EL (cell line): ENCODE measurements at places on chromosomes 4 and X.
A peak's percentile ranks its signal among the peaks of the same experiment; 100 is the strongest.

DNA sequence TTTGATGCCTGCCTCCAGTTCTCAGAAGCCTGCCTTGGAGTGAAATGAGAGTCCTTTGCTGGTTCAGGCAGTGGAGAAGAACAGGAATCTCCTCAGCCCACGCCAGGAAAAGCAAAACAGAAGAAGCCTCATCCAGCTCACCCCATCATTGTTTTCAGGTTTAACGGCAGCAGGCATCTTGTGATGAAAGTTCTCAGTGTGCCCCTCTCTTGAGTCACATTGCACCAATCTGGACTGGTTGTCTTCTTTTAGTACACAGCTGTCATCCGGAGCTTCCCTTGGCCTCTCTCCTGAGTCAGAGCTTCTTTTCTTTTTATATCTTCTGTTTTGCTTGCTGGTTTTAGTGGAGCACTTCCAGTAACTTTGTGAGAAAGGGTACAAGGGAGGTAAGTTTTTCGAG, 50.9 kb downstream of the TSPAN7 start:
- no peak for DNase-seq

- no peak for DNase-seq
Measured at GRCh38 chrX:148537556-148538182, 37.3 kb downstream of the AFF2 start.

- DNase-seq, result no peak
Measured at GRCh38 chr4:115883231-115883630, 769.8 kb upstream of the NDST4 start.

DNA sequence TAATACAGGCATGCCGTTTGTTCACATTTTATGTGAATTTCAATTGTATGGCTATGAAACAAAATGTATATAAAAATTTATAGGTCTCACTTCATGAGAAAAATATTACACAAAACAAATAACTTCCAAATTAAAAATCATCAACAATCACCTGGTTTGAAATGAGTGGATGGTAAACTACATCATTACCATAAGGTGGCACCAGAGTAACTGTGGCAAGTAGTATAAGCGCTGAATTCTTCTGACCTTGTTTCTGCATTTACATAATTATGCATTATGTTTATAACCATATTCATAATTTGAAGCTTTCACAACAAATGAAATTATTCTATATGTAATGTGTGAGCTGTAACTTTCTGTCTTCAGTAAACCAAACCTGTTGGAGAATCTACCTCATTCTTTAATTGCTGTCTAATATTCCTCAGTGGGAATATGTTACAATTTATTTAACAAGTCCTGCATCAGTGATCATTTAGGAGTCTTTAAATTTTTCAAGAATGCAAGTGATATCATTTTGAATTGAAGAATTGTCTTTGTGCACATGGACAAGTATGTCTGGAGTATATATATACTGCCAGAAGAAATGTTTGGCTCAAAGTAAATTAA, 55.2 kb downstream of the MMRN1 start:
- no peak for DNase-seq

DNA sequence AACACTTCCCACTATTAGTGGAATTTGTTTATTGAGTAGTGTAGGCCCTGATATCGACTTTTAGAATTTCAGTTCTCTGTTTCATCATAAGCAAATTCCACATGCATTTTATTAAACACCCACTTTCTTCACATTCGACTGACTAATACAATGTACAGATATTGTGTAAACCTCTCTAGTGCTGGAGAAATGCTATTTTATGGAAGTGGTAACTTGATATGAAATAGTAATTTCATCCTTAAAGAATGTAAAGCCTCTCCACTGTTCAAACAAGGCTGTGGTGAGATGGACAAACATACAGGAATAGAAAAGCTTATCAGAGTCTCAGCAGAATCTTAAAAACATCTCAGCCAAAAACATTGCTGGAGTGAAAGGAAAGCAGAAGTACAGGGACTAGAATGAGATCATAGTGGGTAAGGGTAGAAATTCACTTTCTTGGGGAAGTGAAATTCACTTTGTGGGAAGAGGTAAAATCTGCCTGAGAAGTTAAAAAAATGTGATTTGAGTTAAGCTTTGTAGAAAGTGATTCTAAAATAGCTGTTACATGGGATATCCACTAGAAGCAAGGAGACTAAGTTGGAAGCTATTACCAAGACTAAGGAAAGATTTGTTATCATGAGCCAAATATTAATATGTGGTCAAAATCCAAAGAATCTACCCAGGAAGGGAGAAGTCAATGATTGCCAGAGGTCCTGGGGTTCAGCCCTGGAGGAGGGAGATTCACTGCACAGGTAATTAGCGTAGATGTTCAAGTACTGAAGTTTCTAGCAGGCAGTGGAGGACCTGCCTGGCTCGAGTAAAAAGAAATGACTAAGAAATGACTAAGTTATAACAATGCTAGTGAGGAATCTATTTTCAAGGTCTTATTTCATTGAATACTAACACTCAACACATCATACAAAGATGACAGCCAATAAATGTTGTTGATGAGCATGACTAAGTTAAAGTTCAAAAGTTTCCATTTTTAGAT, 398.3 kb upstream of the FAM47C start:
- no peak for DNase-seq

DNA sequence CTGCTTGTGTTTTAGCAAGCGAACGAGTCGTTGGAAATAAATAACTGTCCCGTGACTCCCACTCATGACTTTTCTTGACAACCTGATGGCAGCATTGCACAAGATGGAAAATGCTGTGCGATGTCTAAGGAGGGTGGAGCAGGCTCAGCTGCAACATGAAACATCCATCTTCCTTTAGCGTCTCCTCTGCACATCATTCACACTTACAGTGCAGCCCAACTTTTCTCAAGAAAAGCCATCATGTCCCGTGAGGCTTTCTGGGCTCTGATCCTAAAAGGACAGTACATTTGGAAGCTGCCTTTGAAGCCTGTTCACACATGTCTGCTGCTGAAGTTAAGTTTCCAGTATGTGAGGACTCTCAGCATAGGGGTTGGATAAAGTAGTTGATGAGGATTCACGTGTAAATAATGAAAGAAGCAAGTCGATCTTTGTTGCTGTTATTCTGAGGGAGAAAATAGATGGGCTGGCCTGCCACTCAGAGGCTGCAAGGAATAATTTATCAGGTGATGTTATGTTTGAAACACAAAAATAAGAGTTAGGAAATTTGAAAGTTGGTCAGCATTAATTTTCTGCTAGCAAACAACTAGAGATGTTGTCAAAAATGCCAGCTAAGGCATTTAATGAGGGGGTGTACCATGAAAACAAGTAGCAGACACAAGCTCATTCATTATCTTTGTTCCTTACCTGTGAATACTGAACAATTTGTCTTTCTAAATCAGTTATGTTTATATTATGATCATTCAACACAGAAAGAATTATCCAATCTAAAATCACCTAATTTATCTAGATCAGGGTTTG, 328.7 kb upstream of the ZFP42 start:
- no peak for DNase-seq

GRCh38 chrX:132015875-132016274, 7.2 kb upstream of the STK26 start:
- DNase-seq, result no peak

- DNase-seq, result peak; percentile 34
Measured at GRCh38 chrX:71181558-71181909, 36.9 kb downstream of the NLGN3 start.

GRCh38 chr4:157291071-157291470, 70.5 kb downstream of the GRIA2 start:
- peak; percentile 23 for DNase-seq

DNA sequence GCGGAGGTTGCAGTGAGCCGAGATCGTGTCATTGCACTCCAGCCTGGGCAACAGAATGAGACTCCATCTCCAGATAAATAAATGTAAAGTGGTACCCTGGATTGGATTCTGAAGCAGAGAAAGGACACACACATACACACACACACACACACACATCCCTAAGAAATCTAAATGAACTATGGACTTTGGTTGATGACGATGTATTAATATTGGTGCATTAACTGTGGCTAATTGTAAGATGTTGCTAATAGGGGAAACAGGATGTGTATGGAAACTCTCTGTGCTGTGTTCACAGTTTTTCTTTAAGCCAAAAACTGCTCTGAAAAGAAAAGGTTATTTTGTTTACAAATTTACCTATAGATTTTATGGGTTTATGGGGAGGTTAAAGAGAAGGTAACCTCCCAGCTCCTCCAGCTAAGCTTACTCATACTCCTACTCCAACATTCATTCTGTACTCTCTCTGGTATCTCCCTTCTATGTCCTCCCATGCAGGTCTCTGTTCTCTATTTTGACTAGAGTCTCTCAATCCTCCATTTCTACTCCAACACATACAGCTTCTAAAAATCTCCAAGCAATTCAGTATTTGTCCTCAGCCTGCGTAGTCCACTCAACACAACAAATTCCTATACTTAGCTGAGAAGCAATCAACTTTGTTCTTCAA, 46.5 kb upstream of the RELL1 start:
- DNase-seq, result no peak

GRCh38 chrX:47133493-47133892, 11.0 kb downstream of the NDUFB11 start:
- DNase-seq, result no peak

- no peak for DNase-seq
Measured at GRCh38 chrX:110421500-110422455, 63.1 kb downstream of the RTL9 start.

DNA sequence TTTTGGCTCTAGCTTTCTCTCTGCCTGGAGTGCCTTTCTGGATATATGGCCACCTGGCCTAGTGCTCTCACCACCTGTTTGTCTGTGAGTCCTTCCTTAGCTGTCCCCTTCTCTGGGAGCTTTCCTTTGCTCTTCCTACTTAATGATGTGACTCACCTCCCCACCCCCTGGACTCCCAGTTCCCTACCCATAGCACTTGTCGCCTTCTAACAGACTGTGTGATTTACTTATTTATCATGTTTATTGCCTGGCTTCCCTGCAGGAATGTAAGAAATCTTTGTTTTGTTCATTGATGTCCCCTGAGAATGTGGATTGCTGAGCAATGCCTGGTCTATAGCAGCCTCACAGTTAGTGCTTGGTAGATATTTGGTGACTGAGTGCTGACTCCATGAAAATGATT, 18.9 kb downstream of the ADD1 start:
- peak; percentile 60 for DNase-seq

GRCh38 chr4:120672558-120673147, 249.9 kb downstream of the PRDM5 start:
- DNase-seq, result peak; percentile 6

DNA sequence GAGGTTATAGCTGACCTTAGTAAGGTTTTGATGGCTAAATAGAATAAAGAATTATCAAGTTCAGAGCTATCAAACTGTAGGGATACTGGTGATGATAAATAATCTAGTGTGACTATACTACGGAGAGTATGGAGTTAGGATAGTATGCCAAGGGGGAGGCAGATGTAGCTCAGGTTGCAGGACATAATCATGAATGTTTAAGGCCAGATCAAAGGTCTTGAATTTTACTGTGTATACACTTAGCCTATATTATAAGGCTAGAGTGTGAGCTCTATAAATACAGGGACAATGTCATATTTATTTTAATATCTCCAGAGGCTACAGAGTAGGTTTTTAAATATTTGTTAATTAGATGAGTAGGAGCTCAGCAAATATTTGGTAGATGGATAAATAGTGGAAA, 131.1 kb upstream of the STIM2 start:
- DNase-seq, result no peak

DNA sequence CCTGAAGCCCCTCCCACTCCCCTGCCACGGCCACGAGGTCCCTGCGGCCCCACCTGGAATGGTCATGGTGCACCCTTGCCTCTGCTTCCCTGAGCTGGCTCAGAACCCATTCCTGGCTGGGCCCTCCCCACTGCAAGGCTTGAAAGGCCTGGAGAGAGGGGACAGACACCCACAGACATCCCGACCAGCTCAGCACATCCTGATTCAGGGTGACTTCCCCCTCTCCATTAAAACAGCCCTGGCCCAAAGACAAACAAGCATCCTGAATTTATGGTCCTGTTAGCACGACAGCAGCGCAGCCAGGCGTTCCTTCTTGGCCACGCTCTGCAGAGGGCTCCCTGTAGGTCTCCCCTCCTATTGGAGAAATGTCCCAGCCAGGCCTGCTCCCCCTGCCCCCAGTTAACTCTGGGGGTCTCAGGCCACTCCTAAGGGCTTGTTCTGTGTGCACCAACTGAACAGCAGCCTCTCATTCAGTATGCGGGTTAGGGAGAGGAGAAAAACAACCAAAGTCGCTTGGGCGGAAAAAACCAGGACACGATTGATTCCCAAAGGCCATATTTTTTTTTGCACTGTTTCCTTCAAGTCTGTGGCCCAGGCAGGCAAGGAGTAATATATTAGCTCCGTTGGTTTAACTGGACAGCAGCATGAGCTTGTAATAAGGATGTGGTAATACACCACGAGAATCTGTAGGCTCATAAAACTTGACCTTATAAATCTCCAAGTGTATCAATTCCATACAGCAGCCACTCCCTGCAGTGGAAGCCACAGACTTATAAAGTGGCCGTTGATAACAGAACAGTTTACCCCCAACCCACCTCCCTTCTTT, 106.7 kb upstream of the MSX1 start:
- peak; percentile 4 for DNase-seq

GRCh38 chr4:56821381-56822243, at the start of gene SPINK2:
SPINK2 (minus strand) TSS chr4:56821701; CDS start chr4:56821662, 39 bp downstream.
- peak; percentile 31 for DNase-seq

DNA sequence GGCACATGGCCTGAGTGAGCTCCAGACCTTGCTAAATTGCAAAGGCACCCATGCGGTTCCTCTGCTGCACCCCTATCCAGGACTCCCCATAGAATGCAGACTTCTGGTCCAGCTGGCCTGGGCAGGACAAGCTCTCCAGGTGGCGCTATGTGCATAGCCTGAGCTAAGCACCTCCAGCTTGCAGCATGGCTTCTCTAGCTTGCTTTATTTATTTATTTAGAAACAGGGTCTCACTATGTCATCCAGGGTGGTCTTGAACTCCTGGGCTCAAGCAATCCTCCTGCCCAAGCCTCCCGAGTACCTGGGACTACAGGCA, 5.5 kb upstream of the WFS1 start:
- peak; percentile 43 for DNase-seq

- DNase-seq, result no peak
Measured at GRCh38 chrX:43560247-43560946, 95.7 kb upstream of the MAOA start.

GRCh38 chr4:19905024-19905423, 346.7 kb upstream of the SLIT2 start:
- DNase-seq, result no peak

DNA sequence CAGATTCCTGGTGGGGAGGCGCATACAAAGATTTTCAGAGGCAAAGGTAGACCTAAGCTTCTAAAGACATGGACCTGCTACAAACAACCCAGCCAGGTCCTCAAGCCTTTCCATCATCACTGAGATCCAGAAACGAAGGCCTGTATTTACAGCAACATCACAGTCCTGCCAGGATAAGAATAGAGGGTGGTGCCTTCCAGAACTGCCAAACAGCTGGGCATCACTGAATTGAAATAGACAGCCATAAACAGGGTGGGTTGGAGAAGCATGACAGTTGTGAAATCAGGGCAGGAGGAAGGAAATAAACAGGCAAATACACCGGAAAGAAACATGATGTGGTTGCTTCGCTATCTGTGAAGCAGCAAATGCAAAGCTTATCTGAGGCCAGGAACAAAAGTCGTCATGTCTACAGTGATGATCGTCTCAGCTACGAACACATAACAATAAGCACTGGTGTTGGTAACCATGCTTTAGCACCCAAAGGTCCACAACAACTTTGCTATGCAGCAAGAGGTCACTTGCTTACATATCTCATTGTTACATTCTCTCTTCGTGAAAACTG, 6.7 kb upstream of the TMEM154 start:
- DNase-seq, result no peak
